ENCODE measurements at places on chromosomes 16 and 17.

GRCh38 chr17:5331506-5331905, 49.4 kb downstream of the RABEP1 start:
- DNase-seq: no peak

- no peak for DNase-seq
These were observed 52.8 kb downstream of the CBFA2T3 start for GRCh38 chr16:88923926-88924833.

DNA sequence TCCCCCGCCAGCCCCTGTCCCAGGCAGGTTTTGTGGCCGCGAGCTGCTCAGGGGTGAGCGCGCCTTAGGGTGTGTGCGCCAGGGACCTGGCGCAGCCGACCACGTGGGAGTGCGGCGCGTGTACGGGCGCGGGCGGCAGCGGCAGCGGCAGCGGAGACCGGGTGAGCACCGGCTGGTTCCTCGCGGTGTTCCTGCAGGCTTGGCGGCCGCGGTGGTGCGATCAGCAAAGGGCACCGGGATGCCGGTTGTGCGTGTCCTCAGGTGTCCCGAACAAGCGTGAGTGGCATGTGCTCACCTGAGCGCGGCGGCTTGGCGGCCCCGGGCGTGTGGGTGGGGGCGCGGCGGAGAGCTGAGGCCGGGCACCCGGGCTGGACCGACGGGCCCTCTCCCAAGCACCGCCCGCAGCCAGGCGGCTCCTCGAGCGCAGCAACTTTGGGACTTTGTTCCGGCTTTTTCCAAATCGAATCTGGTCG, 381 bp upstream of the HSD11B2 start:
- no peak for DNase-seq

DNA sequence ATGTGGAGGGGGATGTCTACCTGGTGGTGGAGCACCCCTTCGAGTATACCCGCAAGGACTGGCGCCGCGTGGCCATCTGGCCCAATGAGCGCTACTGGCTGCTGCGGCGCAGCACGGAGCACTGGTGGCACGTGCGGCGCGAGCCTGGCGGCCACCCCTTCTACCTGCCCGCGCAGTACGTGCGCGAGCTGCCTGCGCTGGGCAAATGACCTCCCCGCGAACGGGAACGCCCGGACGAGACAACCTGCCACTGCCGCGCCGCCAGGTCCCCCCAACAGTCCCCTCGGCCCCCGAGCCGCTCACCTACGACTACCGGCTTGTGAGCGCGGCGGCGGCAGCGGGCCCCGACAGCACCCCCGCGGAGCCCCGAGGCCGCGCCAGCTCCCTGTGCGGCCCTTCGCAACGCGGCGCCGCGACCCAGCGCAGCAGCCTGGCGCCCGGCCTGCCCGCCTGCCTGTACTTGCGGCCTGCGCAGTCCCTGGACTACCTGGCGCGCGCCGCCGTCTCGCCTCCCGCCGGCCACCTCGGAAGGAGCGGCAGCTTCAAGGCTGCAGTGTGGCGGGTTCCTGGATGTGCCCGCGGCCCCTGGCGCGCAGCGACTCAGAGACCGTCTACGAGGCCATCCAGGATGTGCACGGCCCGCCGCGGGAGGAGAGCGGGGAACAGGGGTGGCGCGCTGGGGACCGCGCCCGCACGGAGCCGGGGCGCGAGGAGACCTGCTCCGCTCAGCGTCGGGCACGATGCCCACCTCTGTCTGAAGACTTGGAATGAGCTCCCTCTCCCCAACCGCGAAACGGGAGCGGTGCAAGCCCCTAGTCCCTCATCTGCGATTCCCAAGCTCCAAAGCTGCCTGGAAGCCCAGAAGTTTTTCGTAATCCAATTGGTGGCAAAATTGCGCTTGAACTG, 48.7 kb upstream of the AMZ2 start:
- DNase-seq: no peak

DNA sequence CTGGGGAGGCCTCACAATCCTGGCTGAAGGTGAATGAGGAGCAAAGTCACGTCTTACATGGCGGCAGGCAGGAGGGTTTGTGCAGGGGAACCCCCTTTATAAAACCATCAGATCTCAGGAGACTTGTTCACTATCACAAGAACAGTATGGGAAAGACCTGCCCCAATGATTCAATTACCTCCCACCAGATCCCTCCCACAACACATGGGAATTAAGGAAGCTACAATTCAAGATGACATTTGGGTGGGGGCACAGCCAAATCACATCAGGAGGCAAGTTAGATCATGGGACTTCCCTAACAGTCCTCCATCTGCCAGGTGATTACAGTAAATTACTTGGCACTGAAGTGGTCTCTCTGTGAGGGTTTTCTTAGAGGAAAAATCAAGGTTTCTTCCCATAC, 5.3 kb downstream of the TMEM114 start:
- DNase-seq: no peak

All from AG09309 (cell line).